HuH-7.5 (cell line): ENCODE measurements at places on chromosomes 4 and X.

DNA sequence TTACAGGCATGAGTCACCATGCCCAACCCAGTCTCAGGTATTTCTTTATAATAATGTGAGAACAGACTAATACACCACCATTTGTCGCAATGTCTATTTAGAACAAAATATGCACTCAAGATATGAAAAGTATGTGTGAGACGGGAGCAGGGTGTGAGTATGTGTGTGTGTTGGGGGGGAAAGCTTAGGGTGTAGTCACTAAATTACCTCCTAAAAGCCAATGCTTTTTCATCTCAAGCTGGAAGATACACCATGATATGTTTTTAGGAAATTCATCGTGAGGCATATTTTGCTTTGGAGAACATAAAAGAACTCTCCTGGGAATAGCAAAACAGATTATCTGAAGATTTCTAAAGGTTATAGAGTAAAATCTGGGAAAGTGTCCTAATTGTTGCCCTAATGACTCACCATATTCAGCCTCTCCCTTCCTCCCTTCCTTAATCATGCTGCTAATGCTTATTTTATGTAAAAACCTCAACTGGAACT lies 262.7 kb downstream of the PDHA2 start:
- no peak for DNase-seq

DNA sequence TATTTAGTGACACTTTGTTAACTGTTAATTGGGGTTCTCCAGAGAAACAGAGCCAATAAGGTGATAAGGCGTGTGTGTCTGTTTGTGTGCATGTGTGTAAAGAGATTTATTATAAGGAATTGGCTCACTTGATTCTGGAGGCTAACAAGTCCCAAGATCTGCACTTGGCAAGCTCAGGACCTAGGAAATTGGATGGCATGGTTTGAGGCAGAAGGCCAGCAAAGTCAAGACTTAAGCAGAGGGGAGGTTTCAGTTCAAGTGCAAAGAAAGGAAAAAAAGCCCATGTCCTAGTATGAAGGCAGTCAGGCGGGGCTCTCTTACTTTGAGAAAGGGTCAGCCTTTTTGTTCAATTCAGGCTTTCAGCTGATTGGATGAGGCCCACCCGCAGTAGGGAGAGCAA lies 314.1 kb downstream of the BMPR1B start:
- no peak for DNase-seq

- DNase-seq = no peak
Measured at GRCh38 chrX:133333154-133333750, 82.0 kb downstream of the GPC4 start.

DNA sequence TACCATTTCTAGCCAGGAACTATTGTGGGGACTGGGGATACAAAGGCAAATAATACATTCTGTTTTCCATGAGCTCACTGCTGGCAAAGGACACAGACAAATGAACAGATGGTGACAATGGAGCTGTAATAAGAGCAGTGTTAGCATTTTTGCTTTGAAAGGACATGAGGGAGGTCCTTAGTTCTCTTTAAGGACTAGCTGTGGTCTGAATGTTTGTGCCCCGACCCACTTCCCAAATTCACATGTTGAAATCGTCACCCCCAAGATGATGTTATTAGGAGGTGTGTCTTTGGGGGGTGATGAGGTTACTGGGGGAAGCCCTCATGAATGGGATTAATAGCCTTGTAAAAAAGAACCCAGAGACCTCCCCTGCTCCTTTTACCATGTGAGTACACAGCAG lies 30.3 kb downstream of the CCNG2 start:
- no peak for DNase-seq

DNA sequence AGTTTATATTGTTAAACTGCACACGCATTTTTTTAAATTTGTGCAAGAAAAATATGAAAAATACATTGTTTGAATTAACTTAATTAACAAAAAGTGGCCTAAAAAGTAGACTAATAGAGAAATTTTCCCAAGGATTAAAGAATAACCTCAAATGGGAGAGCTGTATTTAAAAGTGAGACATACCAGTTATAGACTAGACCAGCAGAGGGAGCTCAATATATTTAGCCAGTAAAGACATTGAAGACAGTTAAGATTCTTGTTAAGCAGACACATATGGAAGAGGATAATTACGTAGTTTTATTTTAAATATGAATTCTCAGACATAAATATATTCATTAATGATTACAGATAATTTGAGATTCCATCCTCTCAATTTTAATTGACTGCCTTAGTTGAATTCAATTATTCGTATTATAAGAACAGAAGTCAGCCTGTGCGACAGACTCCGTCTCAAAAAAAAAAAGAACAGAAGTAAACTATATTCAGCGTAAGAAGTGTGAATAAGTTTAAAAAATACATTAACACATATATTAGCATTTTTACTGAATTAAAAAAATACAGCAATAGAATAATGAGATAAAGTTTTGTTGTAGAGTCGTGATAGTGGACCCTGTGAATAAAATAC lies 64.8 kb downstream of the GLRA3 start:
- peak; percentile 3 for DNase-seq

DNA sequence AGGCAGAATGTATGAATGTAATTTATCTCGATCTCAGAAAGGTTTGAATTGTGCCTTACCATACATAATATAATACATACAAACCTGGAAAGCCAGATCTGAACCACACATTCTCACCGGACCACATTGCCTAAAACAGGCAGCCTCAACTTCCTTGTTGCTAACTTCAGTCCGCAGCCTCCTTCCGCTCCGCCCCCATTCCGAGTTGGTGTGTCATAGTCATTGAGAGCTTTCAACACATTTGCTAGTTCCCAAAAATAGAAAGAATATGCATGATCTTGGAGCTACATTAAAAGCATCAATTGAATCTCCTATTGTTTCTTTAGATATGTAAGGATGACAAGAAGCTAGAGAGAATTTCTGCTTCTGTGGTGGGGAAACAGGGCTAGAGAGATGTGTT lies 127.2 kb downstream of the ARHGEF9 start:
- DNase-seq = no peak

DNA sequence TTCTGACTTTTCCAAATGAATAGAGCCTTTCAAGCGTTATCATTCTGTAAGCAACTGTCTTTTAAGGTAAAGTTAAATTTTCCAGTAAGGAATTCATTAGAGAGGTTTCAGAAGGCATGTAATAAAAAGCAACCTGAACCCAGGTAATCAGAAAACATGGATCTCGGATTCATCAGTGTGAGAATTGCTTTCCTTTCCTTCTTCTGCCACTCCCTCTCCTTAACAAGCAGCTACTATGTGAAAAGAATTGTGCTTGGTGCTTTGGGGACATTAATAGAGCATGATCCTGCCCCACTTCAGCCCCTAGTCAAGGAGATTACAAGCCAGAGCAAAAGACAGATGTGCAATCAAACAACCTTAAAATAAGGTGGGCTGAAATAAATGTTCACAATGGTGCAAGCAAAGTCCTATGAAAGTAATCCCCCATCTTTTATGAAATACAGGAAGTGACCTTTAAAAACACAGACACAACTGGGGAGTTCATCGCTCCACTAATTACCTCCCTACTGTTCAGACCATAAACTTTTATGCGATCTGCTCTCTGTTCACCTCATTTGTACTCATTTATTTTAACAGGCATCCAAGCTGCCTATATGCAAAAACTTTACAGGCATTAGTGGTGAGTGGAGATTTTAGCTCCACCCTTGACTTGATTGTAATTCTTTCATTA lies 122.9 kb upstream of the RASGEF1B start:
- no peak for DNase-seq

- no peak for DNase-seq
Measured at GRCh38 chrX:69110116-69110530, 55.1 kb downstream of the PJA1 start.

- DNase-seq = no peak
Measured at GRCh38 chr4:168212656-168213055, 105.9 kb downstream of the DDX60 start.

GRCh38 chr4:142236268-142236667 lies 599.9 kb downstream of the IL15 start:
- DNase-seq = no peak

- DNase-seq = no peak
Measured at GRCh38 chr4:184599492-184600135, 49.6 kb downstream of the CASP3 start.

- no peak for DNase-seq
Measured at GRCh38 chr4:66451741-66452140, 781.5 kb upstream of the EPHA5 start.

DNA sequence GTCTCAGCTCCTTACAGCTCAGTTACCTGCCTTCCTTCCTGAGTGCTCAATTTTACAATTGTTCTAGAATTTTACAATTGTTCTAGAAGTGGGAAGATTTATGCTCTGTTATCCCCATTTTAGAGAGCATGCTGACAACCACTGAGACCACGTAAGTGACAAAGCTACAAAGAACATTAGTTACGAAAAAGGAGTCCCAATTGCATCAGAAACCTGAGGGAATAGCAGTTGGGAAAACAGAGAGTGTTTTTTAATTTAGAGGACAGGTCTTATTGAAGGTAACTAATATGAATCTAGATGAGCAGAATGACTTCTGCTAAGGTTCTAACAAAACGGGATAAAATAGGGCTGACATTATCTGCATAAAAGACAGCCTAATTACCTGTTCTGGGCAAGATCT lies 103.3 kb downstream of the THOC2 start:
- no peak for DNase-seq
